Cortex of kidney (tissue), 1 donor: ENCODE measurements at places on chromosomes 2 and 18.

DNA sequence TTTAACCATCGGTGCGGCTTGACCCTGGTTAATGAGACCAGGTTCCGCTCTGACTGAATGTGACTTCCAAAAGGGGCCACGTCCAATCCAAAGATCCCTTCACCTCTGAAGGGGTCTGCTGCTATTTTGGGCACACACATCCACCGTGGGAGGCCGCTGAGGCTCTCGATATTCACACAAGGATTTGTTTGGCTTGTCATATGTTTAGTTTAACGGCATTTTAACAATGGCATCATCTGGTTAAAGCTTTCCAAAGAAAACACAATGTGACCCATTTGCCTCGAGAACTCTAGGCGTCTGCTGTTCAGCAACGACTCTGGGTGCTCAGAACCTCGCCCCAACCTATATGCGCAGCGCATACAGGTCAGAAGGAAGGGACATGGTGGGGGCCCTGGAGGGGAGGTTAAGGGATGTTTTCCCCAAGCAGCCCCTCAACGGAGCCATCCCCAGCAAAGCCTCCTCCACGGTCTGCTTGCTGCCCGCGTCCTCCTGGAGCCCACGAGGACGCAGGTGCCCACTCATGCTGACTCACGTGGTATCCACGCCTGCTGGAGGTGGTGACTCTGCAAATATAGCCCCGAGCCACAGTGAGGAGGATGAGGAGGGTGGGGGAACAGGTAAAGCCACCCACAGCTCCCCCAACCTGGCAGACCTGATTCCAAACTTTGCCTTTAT, 260.3 kb downstream of the HDAC4 start:
- DNase-seq, result no peak

DNA sequence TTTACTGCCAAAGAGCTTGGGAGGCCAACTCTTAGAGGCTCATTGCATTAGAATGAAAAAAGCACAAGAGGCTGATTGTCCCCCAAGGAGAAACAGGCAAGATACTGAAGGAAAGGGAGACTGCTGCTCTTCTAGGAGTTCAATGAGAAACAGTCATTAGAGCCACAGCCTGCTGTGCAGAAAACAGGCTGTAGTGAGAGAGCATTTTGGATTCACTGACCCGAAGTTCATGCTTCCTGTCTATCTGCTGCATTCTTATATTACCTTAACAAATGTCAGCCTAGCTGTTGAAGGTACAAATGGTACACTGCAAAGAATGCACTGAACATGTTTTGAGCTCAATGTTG, 423.3 kb downstream of the SETBP1 start:
- DNase-seq, result no peak

- no peak for DNase-seq
Observed at GRCh38 chr2:120624738-120625446, 110.8 kb upstream of the GLI2 start.

DNA sequence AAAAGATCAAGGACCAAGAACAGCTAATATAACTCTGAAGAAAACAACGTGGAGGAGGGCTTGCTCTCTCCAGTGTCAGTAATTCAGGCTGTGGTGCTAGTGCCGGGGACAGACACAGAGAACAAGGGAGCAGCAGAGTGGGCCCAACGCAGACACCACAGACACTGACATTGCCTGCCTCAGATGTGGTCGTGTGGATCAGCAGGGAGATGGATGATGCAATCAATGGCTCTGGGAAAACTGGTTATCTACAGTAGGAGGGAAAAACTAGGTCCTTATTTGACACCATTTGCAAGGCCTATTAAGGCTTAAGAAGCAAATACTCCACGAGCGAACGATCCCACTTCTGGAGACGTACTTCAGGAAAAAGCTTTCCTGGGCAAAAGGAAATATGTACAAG, 36.1 kb downstream of the HDLBP start:
- DNase-seq, result no peak

GRCh38 chr2:5188636-5189035, 503.5 kb upstream of the SOX11 start:
- no peak for DNase-seq

DNA sequence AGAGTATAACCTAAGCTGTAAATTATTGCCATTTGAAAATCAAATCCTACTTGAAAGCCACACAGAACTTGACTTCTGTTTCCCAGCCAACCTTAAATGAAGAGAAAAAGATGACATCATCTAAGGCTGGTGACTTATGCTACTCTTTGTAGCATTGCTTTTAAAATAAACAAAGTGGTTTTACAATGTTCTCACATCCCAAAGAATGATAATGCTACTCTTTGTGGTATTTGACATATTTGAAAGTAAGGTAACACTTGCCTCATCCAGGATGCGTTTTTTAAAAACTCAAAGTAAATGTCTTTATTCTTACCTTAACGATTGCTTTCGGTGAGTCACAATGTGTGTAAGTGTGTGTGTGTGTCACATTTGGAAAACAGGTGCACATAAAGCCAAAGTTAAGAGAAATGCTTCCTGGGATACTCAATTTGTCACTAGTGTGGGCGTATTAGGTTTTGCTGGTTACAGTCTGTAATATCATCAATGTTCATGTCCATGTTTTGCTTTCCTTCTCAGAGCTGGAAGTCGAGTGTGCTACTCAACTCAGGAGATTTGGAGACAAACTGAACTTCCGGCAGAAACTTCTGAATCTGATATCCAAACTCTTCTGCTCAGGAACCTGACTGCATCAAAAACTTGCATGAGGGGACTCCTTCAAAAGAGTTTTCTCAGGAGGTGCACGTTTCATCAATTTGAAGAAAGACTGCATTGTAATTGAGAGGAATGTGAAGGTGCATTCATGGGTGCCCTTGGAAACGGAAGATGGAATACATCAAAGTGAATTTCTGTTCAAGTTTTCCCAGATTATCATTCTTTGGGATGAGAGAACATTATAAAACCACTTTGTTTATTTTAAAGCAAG, 2.6 kb downstream of the PMAIP1 start:
- DNase-seq, result no peak

GRCh38 chr2:221775096-221775495, 203.0 kb upstream of the EPHA4 start:
- DNase-seq, result no peak

DNA sequence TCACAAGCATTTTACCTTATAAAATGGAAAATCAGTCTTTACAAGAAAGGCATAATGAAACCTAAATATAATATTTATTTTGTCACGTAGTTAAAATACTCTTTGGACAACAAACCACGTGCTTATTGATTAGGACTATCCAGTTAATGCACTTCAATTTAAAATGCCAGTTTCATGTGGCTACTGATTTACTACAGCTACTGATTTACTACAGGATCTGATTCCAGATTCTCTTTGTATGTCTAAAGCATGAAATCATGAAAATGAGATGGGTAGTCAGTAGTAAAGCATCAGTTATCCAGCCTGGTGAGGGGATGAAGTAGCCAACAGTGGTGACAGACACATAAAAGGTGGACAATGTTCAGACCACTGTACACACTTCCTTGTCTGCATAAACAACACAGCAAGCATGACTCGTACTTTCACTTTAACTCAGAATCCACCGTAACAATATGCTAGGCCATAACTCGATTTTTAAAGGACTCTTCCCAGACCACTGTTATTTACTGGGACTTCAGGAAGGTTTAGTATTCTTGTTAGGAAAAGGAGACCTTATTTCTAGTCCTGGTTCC, 24.9 kb downstream of the ACAA2 start:
- DNase-seq, result no peak

- DNase-seq, result no peak
Observed at GRCh38 chr2:152646775-152647174, 70.5 kb downstream of the PRPF40A start.

- no peak for DNase-seq
Observed at GRCh38 chr2:203763938-203764664, 57.7 kb downstream of the CD28 start.

DNA sequence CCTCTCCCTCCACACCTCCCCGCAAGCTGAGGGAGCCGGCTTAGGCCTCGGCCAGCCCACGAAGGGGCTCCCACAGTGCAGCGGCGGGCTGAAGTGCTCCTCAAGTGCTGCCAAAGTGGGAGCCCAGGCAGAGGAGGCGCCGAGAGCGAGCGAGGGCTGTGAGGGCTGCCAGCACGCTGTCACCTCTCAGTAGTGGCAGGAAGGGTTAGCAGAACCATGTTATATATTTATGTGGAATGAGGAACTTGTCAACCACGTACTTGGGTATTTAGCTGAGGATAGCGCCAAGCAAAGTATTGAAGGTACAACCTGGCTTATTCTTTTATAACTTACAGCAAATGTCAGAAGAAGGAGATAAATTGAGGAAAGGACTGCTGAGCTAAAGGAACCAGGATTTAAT, 144.1 kb upstream of the MGAT5 start:
- no peak for DNase-seq

DNA sequence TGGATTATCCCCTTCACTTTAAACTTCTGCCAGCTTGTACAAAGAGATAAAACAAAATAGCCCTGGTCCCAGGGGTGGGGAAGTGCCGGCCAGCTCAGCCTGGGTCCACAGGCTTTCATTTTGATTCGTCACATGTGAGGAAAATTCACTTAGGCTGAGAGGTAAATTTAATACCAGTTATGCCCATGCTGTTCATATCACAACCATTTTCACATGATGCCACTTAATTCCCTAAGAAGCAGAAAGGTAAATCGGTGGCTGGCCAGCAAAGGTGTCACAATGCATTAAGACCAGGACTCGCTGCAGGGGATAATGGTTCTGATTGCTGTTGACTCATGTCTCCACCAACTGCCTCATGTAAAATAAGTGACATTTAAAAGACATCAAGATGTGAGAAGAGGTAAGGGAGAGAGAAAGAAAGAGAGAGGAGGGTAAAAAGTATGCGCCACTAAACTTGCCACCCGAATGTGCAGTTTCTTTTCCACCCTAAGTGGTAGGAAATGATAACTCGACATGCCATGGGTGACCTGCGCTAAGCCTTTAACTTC, 261.0 kb upstream of the SIX3 start:
- DNase-seq, result no peak

DNA sequence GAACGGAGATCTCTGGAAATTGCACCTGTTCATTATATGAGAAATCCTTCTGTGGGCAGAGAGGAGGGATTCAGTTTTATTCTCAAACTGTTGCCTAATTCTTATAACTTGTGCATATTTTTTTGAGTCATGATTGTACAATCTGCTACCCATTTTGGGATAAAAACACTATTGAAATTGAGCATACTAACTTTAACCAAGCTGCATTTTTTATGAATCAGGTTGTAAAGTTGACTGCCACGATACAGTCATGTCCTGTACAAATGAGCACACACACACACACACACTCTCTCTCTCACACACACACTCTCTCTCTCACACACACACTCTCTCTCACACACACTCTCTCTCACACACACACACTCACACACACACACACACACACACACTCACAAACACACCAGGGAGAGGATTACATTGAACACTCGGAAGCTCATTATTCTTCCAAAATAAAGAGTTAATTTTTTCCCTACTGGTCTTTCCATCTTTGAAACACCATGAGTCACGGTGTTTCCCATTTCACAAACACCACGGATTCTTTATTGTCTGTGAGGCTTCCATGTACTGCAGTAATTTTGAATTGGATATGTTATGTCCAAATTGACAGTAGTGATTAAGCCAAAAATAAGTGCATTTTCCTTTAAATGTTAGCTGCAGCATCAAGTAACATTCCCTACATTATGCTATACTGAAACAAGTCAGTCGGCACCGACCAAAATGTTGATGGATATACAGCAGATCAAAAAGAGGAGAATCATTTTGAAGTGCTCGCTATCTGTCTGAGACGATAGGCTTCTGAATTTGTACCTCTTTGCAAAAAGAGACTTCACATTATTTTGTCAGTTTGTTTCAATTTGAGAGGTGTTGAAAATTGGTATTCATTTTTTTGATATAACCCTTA, 216.9 kb downstream of the ARHGAP15 start:
- DNase-seq, result no peak

DNA sequence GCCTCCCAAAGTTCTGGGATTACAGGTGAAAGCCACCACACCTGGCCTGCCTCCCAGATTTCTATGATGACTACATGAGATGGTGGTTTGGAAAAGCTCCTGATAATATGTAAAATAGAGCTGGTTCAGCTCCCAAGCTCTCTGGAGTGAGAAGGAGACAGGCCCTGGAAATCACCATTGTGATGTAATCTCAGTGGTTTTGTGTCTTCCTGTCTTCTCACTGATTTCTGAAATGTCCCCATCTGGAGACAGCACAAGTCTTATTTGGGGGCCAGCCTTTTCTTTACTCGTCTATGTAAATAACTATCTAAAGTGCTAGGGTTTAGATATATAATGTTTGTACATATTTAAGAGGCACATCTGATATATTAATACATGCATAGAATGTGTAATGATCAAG, 64.0 kb downstream of the CCNT2 start:
- DNase-seq, result no peak

GRCh38 chr2:73368781-73369180, 16.9 kb upstream of the ALMS1 start:
- DNase-seq, result no peak

DNA sequence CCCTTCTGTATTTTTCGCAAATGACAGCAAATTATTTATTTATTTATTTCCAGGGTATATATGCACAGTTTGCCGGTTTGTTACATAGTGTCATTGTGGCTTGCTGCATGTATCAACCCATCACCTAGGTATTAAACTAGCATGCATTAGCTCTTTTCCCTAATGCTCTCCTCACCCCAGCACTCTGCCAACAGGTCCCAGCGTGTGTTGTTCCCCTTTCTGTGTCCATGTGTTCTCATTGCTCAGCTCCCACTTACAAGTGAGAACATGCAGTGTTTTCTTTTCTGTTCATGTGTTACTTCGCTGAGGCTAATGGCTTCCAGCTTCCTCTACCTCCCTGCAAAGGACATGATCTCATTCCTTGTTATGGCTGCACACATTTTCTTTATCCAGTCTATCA, 592.3 kb downstream of the TRIB2 start:
- DNase-seq, result no peak

GRCh38 chr2:64837925-64838641, 151.1 kb upstream of the SLC1A4 start:
- no peak for DNase-seq

GRCh38 chr2:72833084-72833714, 7.4 kb upstream of the EXOC6B start:
- DNase-seq, result no peak

GRCh38 chr2:150141226-150142001, 346.1 kb downstream of the RND3 start:
- no peak for DNase-seq

DNA sequence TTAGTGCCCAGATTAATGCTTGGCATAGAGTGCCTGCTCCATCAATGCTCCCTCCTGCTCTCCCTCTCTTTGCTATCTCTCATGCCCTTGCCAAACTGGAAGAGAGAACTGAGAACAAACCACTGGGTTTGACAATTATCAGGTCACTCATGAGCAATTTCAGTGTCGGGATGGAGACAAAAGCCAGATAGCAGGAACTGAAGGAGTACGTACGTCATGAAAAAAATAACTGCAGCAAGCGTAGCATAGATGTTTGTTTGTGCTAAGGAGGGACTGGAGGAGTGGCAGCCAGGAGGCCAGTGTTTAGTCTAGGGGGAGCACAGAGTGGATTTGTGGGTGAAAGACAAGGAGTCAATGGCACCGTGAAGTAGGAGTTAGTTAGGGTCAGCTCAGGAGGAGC, 113.3 kb downstream of the POLE4 start:
- DNase-seq, result no peak

- no peak for DNase-seq
Observed at GRCh38 chr18:76518123-76518859, 23.2 kb upstream of the ZNF516 start.
